ENCODE measurements at places on chromosomes 16 and 17.

DNA sequence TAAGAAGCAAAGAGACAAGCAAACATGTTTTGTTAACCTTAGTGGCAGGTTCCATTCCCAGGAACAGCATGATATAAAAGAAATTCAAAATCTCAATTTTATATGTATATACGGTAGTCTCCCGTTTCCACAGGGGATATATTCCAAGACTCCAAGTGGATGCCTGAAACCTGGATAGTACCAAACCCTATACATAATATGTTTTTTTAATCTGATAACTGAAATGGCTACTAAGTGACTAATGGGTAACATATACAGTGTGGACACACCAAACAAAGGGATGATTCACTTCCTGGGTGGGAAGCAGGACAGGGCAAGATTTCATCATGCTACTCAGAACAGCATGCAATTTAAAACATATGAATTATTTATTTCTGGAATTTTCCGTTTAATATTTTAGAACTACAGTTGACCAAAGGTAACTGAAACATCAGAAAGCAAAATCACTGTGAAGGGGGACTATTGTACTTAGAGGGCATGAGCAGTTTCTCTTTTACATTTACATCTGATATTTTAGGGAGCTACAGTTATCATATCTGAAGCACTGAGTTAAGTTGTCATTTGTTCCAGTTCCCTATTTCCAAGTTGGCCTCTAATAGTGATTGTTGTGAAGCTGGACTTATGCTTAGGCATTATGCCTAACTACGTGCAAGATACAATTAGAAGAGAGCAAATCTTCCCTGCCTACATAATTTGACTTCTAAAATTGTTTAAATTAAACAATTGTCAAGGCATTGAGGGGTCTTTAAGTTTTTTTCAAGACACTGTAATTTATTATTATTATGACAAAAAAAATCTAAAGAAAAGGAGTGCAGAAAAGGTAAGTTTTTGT is 34.1 kb upstream of the ABCA6 start:
- DNase-seq, result no peak

DNA sequence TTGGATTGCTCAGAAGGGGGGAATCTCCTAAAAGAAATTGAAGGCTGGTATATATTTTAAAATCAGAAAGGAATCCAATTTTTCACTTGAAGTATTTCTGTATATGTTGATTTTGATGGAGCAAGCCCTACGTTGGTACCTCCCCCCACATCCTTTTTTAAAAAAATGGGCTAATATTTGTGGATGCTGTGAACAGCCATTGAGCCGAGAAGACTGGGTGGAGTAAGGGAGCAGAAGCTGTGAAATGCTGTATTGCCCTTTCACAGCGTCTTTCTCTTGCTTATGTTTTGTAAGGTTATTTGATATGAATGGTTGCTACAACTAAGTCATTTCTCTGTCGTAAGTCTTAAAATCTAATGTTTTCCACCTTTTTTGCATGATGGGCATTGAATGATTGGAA is 2.3 kb downstream of the PAFAH1B1 start:
- DNase-seq, result no peak

DNA sequence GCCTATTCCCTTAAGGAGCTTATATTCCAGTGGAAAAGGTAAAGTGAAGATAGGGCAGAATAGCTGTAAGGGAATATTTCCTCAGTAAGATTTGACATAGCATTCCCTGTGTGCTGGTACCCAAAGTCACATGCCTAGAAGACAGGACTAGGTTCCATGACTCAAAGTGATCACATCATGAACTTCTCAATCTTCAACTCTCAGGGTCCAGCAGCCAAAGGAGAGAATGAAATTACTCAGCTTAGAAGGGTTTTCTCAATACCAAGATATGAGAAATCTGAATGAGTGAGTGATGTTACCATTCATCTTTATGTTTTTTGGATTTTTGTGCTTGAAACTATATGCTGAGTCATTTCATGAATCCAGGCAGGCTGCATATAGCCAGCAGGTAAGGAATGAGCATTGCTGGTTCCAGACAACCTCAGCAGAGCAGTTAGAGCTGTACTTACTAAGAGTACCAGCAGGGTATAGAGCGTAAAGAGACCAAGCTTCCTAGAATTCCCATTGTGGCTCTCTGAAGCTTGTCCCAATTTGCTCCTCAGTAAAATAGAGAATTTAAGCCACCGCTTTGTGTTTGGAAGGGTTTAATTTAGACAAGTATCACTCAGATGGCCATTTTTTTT is 91.1 kb downstream of the ANKFN1 start:
- no peak for DNase-seq

GRCh38 chr17:55278173-55278961 is 13.6 kb downstream of the HLF start:
- DNase-seq, result no peak

DNA sequence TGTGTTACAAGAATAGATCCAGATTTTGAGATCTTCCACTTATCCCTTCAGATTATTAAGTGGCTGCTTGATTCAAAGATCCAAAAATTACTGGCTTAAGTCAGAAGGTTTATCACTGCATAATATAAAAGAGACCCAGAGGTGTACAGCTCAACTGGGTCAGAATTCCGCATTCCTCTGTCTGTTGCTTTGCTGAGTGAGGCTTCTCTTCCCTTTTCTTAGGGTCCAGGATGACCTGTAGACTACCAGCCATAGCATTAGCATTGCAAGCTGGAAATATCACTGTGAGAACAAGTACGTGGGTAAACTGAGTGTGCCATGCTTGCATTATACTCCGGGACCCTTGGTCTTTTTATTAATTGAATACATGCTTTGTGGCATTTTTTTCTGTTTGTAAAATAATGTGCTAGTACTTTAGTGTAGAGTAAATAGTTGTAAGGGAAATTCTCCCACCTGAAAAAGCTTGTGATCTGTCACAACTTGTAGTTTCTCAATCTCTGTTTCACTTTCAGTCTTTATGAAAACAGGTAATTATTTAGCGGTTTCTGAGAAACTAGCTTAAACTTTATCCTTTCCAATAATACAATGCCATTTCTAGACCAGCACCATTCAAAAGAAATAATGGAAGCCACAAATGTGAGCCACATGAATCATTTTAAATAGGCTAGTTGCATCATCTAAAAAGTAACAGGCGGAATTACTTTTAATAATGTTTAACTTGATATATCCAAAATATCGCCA is 61.6 kb downstream of the TNRC6C start:
- no peak for DNase-seq

DNA sequence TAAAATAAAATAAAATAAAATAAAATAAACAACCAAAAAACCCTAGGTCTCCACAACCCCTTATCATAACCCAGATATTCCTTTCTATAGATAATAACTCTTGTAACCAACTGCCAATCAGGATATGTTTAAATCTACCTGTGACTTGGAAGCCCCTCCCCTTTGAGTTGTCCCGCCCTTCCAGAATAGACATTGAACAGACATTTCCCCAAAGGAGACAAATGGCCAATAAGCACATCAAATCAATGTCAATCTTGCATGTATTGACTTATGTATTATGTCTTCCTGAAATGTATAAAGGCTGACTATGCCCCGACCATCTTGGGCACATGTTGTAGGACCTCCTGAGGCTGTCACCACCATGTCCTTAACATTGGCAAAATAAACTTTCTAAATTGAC is 1.5 kb upstream of the MAPK7 start:
- DNase-seq, result no peak

DNA sequence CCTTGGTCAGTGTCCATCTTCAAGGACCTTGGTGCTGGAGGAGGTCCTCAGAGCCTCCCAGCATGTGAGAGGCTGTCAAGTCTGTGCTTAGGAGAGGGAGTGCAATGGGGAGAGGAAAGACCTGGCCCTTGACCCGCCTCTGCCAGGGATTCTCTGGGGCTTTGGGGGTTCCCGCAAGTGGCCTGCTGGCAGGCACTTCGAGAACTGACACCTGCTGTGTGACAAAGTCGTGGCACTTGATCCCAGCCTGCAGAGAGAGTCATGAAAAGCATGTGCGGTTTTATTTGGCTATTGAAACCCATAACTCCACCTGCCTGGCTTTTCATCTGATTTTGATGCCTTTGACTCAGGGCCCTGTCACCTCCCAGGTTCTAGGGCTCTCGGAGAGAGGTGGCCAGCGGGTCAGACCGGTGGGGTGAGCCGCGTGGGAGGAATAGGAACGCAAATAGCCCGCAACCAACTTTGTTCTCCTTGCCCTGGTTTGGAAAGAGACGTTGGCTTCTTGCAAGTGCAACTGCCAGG is 42.8 kb upstream of the GSE1 start:
- no peak for DNase-seq

- no peak for DNase-seq
These were observed 1.4 kb downstream of the TEN1 start for GRCh38 chr17:75980188-75981018.

- DNase-seq, result no peak
These were observed 221.6 kb downstream of the FTO start for GRCh38 chr16:53925526-53925925.

DNA sequence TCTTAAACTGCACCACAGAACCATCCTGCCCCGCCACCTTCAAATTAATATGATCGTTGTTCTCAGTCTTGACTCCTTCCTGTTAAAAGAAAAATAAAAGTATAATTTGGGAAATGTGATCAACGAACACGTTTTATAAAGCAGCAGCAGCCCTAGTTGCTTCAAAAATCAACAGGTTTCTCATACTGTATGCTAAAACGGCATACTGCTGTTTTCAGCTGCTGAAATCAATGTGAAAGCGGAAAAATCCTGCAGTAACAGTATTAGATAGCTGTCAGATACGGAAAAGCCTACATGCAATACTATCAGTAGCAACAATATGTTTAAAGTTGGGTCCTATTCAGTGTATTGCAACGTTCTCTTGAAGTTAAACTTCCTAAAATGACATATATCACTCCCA is 1.6 kb downstream of the SUMO2 start:
- no peak for DNase-seq

- no peak for DNase-seq
These were observed 32.0 kb downstream of the SLC6A2 start for GRCh38 chr16:55687802-55688201.

GRCh38 chr17:17511881-17512858 is 16.0 kb upstream of the RASD1 start:
- DNase-seq, result no peak

GRCh38 chr17:18261146-18261515 is 669 bp downstream of the MIEF2 start:
- DNase-seq, result peak; percentile 15

DNA sequence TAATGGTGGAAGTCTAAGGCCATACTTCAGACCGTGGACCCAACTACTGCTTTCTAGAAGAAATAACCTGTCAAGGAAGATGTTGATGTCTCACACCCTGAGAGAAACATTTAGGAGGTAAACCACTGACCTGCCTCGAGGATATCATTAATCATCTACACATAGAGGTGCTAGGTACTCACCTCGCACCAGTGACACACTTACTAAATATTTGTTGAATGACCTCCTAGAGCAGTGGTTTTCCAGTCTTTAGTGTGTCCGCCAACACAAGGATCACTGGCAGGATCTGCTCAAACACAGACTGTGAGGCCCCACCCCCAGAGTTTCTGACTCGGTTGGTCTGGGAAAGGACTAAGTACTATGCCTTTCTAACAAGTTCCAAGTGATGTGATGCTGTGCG is 197.4 kb upstream of the CACNG5 start:
- DNase-seq, result no peak

- DNase-seq, result no peak
These were observed 10.5 kb downstream of the TBC1D16 start for GRCh38 chr17:80025140-80025539.

- DNase-seq, result no peak
These were observed 666.2 kb downstream of the TOX3 start for GRCh38 chr16:51880776-51881175.

DNA sequence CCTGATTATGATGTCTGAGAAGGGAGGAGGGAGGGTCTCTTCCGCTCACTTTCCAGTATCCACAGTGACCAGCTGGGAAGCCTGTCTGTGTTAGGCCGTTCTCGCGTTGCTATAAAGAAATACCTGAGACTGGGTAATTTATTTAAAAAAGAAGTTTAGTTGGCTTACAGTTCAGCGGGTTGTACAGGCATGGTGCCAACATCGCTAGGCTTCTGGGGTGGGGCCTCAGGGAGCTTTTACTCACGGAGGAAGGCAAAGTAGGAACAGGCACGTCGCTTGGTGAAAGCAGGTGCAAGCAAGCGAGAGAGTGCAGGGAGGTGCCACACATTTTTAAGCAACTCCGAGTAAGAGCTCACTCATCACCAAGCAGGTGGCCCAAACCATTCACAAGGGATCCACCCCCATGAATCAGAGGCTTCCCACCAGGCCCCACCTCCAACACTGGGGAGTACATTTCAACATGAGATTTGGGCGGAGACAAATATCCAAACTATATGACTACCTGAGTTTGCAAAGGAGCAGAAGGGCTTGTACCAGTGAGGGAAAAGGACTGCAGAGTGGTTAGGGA is 137.5 kb downstream of the CCDC182 start:
- no peak for DNase-seq

- DNase-seq, result peak; percentile 67
These were observed 3.5 kb upstream of the NHERF1 start for GRCh38 chr17:74744714-74745547.

GRCh38 chr17:9924735-9925191 is 19.7 kb upstream of the RCVRN start:
- DNase-seq, result no peak

DNA sequence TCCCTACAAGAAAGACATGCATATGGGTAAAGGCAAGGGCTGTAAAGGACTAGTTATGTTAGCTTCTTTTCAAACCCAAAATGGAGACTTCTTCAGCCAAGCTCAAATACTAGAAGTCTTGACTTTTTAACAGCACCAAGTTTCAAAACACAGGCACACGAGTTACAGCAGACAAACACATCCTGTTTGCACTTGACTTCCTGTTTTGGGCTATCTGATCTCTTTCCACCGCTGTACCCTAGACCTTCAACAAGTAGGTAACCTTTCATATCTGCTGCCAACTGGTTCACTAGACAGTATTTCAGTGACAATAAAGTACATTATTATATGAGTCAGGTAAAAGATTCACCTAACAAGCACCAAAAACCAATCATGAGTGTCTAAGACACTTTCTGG is 12.3 kb downstream of the RFFL start:
- DNase-seq, result no peak

DNA sequence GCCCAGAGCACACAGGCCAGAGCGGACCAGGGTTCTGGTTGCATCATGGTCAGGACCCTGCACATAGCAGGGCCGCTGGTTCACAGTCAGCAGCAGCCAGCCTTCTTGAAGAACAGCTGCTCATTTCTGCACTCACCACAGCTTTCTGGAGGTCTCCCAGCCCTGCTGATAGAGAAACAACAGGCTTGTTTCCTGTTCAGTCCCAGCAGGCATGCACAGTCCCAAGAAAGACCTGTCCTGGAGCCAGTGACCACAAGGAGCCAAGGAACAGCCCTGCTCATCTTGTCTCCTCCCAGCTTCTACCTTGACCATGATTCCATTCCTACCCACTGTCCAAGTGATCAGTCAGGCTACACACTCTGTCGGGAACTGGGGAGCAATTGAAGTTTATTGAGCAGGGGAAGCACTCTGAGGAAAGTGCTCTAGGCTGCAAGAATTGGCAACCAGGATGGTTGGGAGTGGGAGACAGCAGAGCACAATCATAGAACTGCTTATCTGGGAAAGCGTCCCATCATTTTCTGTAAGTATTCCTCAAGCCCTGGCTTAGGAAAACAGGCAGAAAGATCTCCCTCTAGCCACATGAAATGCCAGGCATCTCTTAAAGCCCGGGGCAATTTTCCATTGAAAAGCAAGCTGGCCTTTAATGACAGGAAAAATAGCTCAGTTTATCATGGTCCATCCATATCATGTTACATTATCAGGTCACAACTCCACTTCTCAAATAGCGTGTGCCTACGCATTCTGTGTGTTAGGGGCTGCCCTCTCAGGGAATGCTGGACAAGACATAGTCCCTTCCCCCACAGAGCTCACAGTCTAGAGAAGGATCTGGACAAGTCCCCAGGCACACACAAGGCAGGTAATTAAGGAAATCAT is 155.4 kb upstream of the FOXF1 start:
- DNase-seq, result no peak
